ENCODE measurements at places on chromosomes 4 and X.

GRCh38 chr4:141576585-141577110 lies 59.7 kb upstream of the IL15 start:
- DNase-seq: no peak

DNA sequence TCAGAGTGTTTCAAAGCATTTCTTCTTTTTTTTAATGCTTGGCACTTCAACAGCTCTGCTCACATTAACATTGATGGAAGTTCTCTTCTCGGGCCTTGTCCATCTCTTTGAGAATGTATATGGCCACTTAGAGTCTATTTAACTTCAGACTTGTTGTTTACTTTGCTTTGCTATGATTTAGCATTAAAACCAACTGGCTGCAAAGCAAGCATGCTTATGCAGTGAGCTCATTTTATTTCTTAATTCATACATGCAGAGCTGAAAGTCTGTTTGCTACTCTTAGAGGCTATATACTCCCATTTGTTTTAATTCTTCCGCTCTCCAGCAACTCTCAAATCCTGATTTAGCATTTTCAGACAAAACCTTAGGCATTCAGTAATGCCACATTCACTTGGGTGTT lies 107.6 kb upstream of the PACRGL start:
- DNase-seq: no peak

DNA sequence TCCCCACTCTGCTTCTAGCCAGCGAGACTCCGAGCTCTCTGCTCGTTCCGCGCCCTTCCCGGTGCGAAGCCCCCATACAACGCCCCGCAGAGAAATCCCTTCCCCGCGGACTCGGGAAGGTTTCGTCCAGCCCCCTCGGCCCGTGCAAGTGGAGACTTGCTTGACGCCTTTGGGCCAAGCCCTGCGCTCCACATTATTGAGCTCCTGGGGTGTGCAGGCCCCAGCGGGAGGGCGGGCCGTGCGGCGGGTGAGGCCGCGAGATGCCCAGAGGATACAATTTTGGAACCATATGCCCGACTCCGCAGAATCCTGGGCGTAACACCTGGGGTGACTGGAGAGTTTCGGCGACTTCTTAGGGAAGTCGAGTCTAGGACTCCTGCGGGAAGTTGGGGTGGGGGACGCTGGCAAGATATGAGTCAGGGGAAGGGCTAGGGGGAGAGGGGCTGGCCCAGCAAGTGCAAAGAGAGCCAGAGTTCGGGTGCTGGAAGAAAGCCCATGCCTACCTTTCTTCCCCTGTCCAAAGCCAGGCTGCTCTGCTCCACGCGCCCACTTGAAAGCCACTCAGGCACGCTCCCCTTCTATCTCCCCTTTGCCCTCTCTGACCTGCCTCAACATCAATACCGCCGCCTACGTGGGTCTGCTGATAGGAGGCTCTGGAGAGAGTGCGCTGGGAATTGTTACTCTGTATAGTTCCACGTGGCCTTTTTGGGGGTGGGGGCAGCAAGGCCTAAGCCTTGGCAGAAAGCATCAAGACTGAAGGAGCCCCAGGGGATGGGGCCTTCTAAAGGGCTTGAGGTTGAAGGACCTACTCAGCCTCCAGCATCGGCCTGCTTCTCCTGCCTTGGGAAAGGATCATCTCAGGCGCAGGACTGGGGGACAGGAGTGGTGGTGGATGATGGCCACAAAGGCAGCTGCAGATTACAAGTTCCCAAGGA lies 1.2 kb upstream of the ELF4 start:
- DNase-seq: no peak

- no peak for DNase-seq
Measured at GRCh38 chrX:7115557-7115956, 32.0 kb upstream of the STS start.

GRCh38 chr4:93658443-93658842 lies 170.1 kb upstream of the ATOH1 start:
- no peak for DNase-seq

- DNase-seq: no peak
Measured at GRCh38 chr4:3655963-3656362, 110.2 kb upstream of the ADRA2C start.

- DNase-seq: no peak
Measured at GRCh38 chrX:124925681-124926080, 394.0 kb upstream of the TEX13C start.

GRCh38 chr4:142725886-142726285 lies 120.2 kb downstream of the INPP4B start:
- DNase-seq: no peak

- DNase-seq: no peak
Measured at GRCh38 chr4:34293459-34293858, 1950.9 kb downstream of the ARAP2 start.

DNA sequence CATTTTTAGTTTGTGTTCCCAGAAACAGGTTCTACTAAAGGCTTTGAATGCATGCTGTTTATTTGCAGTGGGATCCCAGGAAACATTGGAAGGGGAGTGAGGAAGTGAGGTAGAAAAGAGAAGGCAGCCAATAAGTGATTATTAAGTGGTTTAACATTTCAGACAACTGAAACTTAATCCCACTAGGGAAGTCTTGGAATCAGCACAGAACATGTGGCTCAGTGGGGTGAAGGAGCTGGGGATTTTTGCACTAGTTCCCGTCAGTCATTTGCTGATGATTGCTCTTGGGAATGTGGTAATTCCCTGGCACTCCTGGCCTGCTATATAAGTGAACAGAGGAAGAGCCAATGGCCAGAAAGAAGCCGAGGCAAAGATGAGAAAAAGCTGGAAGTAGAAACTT lies 1053.0 kb upstream of the IGFBP7 start:
- DNase-seq: no peak

DNA sequence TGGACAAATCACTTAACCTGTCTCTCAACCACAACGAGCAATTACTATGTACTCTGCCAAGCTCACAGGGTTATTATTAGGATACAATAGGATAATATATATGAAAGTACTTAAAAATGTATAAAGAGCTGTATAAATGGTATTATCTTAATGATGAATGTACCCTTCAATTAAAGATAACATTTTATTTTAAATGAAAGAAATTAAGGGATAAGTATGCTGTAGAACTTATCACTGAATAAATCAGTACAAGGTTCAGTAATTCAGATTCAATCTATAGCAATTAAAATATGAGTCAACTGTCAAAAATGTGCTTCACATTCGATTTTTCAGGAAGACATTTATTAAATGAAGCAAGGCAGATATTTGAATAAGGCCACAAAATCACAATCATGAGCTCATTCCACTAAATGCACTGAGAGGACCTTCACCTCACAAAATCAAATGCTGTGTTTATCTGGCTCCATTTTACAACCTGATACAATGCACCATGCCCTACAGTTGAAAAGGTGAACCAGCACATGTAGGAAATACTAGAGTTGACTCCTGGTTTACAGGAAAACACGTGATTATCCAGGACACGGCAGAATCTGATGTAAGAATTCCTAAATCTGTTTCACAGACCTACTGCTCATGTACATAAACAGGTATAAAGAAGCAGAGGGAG lies 4.4 kb downstream of the LRCH2 start:
- DNase-seq: no peak

- no peak for DNase-seq
Measured at GRCh38 chr4:55318175-55319129, 27.6 kb upstream of the SRD5A3 start.

DNA sequence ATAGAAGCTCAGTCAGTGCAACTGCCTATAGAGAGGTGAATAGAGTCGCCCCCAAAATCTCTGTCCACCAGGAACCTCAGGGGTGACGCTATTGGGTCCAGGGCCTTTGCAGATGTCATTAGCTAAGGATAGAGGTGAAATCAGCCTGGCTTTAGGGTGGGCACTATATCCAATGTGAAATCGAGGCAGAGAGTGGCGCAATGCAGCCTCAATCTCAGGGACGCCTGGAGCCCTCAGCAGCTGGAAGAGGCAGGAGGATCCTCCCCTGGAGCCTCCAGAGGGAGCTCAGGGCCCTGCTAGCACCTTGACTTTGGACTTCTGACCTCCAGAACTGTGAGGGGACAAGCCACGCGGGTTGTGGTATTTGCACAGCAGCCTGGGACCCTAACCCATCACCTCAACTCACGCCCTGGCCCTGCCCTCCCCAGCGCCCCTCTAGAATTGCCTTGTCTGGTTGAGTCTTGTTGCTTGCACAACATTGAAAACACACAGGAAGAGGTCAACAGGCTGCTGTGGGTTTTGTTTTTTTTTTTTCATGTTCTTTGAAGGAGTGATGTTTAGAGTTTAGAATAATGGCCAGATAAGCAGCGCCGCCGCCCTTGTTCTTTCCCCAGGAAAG lies 89.4 kb upstream of the PSAPL1 start:
- DNase-seq: no peak

- no peak for DNase-seq
Measured at GRCh38 chrX:86021652-86022289, 25.6 kb downstream of the CHM start.

GRCh38 chrX:150478496-150479492 lies 89.6 kb upstream of the MTM1 start:
- peak; percentile 20 for DNase-seq

GRCh38 chrX:50874876-50875275 lies 35.7 kb upstream of the BMP15 start:
- no peak for DNase-seq

DNA sequence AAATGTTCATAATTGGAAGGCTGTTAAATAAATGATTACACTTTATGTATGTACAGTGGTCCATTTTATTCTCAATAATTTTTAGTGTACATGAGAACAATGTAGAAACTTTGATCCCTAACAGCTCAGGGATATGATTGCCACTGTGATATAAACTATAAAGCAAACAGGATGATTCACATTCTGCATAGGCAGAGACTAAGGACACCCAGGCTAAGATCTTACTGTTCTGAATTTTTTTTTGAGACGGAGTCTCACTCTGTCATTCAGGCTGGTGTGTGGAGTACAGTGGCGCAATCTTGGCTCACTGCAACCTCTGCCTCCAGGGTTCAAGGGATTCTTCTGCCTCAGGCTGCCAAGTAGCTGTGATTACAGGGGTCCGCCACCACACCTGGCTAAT lies 186.6 kb downstream of the PDGFC start:
- no peak for DNase-seq

- DNase-seq: no peak
Measured at GRCh38 chr4:22780317-22780716, 87.6 kb downstream of the GBA3 start.

GRCh38 chr4:8731364-8731763 lies 138.8 kb downstream of the CPZ start:
- no peak for DNase-seq

DNA sequence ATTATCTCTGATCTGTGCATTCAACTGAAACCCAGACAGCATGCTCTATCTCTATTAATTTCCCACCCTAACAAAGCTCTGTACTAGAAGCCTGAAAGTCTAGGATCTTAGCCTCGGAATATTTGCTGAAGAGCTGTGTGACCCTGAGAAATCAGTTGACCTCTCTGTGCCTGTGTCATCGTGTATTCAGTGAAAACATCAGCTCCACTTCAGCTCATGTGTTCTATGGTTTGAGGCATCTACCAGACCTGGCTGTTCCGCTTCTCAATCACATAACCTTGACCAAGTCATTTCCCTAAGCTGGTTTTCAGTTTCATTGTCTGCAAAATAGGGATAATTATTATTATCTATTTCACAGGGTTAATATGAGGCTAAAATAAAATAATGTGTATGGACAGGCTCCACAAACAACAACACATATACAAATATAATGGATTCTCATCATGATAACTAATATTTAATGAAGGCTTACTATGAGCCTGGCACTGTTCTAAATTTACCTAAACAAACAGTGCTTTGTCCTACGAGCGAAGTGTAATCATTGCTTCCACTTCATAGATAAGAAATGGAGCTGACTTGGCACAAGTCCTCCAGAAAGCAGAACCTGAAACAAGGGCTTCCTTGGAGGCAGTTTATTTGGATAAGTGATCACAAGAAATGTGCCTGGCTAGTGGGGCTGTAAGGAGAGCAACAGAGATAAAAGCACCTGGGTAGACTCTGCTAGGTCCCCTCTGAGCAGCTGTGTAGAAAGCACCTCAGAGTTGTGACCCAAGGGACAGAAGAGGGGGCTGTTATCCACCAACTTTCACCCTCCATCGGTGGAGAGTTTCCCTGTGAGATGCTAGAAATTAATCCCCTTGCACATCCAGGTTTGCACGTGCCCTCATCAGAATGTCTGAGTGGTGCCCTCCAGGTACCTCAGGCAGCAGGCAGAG lies 356.9 kb downstream of the RAB28 start:
- no peak for DNase-seq

- no peak for DNase-seq
Measured at GRCh38 chrX:56794404-56795230, 65.6 kb downstream of the NBDY start.

DNA sequence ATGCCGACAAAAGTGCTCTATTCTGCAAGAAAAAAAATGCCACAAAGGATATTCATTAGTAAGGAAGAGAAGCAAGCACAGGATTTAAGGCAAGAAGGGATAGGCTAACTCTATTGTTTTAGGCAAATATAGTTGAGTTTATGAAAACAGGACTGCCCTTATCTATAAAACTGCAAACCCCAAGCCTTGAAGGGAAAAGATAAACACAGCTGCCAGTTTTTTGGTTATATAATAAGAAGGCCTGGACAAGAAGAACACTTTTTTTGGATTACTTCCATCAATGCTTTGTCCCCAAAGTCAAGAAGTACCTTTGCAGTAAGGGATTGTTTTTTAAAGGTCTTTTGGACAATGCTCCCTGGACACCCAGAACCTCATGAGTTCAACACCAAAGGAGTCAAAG lies 45.4 kb upstream of the WWC2 start:
- DNase-seq: no peak

- DNase-seq: no peak
Measured at GRCh38 chr4:48329976-48330375, 11.4 kb upstream of the SLAIN2 start.

DNA sequence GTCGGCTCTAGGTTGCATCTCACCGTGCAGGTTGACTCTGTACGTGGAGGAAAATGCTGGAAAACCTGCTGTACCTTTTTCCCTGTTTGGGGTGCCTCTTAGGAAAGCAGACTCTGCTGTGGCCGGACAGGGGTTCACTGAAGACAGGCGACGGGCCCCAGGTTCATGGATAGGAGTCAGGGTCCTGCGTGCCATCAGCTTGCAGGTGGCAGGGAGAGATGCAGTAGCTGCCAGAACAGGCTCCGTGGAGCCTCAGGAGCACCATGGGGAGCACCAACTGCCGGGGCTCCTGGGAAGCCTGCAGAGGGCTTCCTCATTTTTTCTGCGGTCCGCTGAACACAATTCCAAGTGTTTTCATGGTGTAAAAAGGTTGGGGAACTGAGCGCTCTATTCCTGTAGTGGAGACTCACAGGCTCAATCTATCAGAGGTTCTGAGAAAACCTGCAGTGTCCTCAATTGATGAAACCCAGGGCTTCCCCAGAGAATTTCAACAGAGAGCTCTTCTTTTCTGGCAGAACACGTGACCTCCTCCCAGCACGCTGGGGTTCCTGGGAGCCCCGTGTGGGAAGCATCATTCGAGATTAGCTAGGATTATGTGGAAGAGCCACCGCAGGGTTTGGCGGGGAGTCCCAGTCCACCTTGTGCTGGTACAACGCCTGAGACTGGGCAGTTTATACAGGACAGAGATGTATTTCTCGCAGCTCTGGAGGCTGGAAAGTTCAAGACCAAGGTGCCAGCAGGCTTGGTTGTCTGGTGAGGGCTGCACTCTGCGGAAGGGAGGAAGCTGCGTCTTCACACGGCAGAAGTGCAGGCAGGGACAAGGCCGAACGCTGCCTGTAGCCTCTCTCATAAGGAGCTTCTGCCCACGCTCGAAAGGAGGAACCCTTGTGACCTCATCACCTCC lies 1.6 kb downstream of the HTRA3 start:
- no peak for DNase-seq

GRCh38 chrX:154013614-154014360 lies 5.9 kb downstream of the IRAK1 start:
- peak; percentile 48 for DNase-seq

GRCh38 chrX:10761447-10761846 lies 141.1 kb upstream of the MID1 start:
- no peak for DNase-seq
